ENCODE measurements at places on chromosomes 5 and 9. TPM values are rescaled to one million over a fixed set of nuclear protein-coding genes. Genes with fewer than 3 reads are reported as not detected.

DNA sequence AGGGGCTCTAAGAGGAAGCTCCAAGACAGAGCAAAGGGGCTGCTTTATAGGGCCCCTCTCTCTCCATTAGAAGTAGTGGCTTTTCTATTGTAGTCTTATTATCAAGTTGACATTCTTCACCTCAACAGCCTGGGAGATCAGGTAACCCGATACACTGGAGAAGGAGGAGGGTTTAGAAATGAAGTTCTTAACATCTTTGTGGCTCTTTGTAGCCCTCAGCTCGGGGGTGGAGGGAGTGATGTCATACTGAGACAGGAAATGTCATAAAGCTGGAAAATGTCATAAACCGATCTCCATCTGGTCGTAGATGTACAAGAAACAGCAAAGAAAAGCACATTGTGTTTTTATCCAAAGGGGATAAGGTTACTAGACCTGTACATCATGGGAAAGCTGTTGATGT is 17.9 kb downstream of the PDZD2 start:
- no peak for DNase-seq

- DNase-seq: no peak
These were observed 146.3 kb downstream of the ERCC6L2 start for GRCh38 chr9:96021551-96022444.

- no peak for DNase-seq
These were observed 540.5 kb upstream of the CDH18 start for GRCh38 chr5:20528471-20528870.

- peak; percentile 97 for DNase-seq
These were observed 130.3 kb downstream of the RGS3 start for GRCh38 chr9:113593682-113594281.

DNA sequence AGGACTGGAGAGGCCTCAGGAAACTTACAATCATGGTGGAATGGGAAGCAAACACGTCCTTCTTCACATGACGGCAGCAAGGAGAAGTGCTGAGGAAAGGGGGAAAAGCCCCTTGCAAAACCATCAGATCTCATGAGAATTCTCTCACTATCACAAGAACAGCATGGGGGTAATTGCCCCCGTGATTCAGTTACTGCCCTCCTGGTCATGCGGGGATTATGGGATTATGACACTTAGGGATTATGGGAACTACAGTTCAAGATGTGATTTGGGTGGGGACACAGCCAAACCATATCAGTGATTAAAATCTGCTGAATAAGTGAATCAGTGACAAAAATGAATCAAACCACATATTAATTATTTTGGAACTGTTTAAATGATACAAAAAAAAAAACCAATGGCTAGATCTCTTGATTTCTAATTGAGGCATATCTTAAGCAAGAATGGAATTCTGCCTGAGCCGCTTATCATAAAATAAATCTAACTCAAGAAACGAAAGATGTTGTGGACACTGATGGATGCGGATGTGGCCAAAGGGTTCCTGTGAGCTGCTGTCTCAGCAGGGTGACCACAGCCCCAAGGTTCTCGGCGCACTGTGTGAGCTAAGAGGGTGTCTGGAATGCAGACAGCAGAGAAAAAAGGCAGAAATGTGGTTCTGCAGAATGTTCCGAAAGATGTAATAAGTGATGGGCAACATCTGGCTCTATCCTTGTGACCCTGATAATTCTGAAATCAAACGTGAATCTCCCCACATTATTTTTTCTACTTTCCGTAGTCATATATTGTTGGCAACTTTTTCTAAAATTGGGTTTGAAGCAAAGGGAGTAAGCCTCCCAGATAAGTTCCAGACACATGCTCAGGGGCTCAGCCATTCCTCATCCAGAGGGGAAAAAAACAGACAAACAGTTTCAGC is 107.2 kb upstream of the ICE1 start:
- no peak for DNase-seq

DNA sequence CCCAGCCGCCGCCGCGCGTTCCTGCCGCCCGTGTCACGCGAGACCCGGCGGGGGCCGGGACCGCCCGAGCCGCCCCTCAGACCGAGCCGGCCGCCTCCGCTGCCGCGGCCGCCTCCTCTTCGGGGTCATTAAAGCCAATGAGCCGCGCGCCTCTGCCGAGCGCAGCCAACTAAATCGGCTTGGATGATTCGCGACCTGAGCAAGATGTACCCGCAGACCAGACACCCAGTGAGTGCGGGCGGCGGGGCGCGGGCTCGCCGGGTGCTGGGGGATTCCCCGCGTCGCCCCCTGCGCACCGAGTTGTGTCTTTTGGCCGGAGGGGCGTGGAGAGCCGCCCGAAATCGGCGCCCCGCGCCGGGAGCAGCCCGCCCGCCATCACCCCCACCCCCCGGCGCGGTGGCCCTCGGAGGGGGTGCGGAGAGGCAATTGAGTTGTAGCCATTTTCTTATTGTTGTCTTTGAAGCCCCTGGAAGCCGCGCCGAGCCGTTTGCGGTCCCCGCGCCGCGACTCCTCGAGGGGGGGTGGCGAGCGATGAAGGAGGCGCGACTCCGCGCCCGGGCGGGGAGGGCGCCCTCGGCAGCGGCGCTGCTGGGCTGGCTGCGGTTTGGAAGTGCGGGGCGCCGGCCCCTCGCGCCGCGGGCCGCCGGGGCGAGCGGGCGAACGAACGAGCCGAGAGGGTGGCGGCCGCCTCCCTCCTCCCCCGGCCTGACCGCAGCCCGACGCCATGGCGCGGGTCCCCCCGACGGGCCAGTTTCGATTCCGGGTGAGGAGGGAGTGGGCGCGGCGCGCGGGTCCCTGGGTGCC is 1.0 kb downstream of the TLE4 start:
- DNase-seq: no peak

GRCh38 chr9:112520656-112521055 is 34.0 kb downstream of the KIAA1958 start:
- DNase-seq: no peak

DNA sequence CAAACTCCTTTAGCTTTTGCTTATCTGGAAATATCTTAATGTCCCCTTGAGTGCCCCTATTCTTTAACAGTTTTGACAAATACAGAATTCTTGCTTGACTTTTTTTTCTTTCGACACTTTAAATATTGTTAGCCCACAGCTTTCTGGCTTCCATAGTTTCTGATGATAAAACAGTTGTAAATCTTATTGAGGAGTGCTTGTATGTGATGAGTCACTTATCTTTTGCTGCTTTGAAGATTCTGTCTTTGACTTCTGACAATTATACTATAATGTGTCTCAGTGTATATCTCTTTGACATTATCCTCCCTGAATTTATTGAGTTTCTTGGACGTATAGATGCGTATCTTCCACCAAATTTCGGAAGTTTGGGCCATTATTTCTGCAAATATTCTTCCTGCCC is 21.6 kb downstream of the FBXL17 start:
- no peak for DNase-seq

GRCh38 chr5:80093796-80094195 is 58.6 kb downstream of the THBS4 start:
- DNase-seq: no peak

- no peak for DNase-seq
These were observed 108.6 kb downstream of the ACER2 start for GRCh38 chr9:19517202-19517942.

DNA sequence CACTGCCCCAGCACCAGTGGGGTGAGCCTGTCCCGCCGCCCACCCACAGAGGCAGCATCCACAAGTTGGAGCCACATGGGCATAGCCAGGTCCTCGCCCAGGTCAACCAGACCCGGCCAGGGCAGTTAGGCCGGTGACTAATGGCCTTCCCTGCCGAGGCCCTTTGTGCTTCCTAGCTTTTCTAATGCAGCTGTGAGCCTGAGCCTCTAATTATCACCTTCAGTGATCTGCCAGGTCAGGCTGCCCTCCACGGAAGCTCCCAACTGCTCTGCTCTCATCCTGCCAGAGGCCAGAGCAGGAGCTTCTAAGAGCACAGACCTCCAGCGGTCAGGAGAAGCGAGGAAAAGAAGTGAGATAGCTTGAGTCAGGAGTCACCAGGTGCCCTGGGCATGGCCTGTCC is 87.1 kb upstream of the PPP1R26 start:
- DNase-seq: no peak

GRCh38 chr9:94813379-94813778 is 86.9 kb downstream of the AOPEP start:
- DNase-seq: no peak

GRCh38 chr5:95862671-95863382 is 40.3 kb upstream of the GLRX start:
- DNase-seq: peak; percentile 64

GRCh38 chr5:113263545-113263944 is 171.2 kb downstream of the TSSK1B start:
- no peak for DNase-seq

- no peak for DNase-seq
These were observed 2.5 kb downstream of the ACER2 start for GRCh38 chr9:19411316-19411715.

GRCh38 chr9:106707738-106708474 is 155.1 kb upstream of the ZNF462 start:
- no peak for DNase-seq

DNA sequence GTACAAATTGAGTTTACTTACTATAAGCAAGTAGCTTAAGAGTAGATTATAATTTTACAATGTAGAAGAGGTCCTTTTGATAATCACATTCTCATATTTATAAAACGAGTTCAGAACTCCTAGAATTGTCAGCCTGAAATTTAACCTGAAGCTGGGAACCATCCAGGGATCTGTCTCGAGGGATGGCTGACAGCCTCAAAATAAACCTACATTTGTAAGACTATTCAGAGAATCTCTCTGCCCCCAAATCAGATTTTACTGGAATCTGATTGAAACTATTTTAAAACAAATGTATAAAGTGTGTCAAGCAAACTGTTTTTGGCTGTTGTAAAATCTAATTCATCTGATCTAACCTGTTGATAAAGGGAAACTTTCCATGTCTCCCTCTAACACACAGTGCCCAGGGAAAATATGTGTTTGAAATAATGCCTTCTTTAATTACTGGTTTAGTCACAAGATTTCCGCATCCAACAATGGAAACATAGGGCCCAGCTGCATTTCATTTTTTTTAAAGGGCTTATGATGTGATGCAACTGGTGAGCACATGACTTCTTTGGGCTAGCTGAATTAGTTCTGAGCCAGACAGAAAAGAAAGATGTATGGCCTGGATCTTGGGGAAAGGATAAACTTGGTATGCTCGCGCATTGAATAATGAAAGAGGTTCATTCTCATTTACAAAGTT is 30.3 kb downstream of the SLC25A46 start:
- peak; percentile 64 for DNase-seq

- DNase-seq: peak; percentile 60
These were observed 42.8 kb downstream of the SNX30 start for GRCh38 chr9:112793213-112793810.

DNA sequence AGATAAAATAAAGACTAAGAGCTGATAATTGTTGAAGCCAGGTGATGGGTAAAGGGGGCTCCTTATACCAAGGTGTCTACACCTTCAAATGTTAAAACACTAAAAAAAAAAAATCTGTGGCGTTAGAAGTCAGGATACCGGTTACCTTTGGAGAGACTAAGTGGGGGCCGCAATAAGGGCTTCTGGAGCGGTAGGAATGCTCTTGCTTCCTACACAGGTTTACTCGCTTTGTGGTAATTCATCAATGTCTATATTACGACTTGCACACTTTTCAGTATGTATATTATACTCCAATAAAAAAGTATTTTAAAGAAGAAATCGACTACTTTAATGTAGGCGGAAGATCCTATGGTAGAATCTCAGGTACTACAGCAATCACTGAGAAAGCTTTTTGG is 12.5 kb downstream of the MRPS27 start:
- no peak for DNase-seq

Gene ZDHHC11
- 2.0 TPM for total RNA-seq

Gene PCDH1
- total RNA-seq: 1.2 TPM

Gene FIBCD1
- 5.3 TPM for total RNA-seq

Gene BHMT2
- total RNA-seq: not detected
